ENCODE measurements at places on chromosomes 5 and 9.
A peak's percentile ranks its signal among the peaks of the same experiment; 100 is the strongest.

DNA sequence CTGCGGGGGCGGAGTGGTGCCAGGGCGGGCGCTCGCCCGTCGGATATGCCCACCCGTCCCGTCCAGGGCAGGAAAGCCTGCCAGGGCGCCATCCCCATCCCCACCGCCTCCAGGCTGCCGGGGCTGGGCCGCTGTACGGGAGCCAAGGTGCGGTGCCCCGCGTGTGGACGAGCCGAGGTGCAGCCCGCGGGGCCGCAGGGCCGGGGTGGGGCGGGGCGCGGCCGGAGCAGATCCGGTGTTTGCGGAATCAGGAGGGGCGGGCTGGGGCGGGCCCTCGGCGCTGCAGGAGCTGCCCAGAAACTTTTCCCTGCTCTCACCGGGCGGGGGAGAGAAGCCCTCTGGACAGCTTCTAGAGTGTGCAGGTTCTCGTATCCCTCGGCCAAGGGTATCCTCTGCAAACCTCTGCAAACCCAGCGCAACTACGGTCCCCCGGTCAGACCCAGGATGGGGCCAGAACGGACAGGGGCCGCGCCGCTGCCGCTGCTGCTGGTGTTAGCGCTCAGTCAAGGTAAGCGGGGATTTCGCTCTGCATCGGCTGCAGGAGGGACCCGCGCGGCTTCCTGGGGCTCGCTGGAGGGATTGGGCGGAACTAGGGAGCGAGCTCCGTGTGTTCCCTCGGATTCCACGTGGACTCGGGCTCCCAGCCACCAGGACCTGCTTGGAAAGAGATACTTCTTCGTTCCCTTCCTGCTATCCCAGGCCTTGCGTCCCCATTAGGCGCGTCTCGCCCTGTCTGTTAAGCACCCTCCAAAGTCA is at the start of gene ITGA2:
ITGA2 (plus strand) TSS at position 328 of the 756 bp plus-strand sequence; CDS start at position 445, 117 bp downstream.
- DNase-seq: peak; percentile 18

DNA sequence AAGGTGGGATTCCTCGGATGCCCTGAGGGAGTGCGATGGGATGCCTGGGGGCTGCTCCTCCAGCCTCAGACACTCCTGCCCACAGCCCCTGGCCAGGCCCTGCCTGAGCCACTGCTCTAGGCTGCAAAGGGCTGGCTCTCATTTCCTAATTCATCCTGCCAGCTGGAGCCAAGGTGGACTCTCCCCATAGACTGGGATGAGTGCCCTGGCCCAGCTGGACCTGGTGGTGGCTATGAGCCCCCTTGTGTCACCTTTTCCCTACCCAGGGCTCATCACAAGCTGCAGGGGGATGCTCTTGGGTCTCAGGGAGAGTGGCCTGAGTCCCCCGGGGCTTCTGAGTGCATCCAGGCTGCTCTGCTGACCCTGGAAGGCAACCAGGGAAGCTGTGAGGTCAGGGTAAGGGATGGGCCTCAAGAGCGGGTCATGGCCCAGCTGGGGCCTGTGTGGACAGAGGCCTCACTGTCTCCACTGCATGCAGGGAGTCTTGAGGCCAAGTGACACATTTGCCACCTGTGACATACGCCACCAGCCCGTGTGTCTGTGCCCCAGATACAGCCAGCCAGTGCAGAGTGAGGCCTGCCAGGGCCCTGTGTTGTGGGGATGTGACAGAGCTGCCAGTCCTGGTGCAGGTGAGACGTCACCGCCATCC is 102.7 kb upstream of the IER5L start:
- DNase-seq: no peak

DNA sequence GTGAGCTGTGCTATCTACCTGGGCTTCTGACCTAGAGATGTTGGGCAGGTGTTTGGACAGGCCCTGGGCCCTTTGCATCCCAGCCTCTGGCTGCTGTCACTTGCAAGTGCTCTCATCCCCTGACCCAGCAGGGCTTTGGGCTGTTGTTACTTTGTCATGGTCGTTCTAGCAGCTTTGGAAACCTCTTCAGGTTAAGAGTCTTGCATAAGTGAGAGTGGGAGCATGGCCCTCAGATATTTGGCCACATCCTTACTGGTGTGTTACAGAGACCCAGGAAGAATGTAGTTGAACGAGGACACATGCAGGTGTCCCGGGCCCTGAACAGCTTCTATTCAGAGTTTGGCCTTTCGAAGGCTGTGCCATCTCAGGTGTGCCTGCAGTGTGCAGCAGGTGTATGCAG is 4.5 kb downstream of the TENT4A start:
- no peak for DNase-seq

DNA sequence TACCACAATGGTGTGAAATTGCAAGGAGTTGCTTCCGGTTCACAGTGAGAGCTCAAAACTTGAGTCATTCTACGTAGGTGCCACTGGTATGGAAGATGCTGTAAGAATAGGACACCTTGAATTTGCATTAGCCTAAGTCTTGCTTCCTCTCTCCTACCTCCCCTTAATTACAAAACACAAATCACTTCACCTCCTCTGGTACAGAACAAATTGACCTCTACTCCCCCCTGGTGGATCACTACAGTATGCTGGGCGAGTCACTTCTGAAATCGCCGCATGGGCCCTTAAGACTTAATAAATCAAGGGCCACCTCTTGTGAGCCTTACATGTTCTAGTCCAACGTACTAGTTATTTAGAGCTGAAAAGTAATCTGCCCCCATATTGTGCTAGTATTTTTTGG is 145.3 kb upstream of the SMARCA2 start:
- DNase-seq: peak; percentile 28

DNA sequence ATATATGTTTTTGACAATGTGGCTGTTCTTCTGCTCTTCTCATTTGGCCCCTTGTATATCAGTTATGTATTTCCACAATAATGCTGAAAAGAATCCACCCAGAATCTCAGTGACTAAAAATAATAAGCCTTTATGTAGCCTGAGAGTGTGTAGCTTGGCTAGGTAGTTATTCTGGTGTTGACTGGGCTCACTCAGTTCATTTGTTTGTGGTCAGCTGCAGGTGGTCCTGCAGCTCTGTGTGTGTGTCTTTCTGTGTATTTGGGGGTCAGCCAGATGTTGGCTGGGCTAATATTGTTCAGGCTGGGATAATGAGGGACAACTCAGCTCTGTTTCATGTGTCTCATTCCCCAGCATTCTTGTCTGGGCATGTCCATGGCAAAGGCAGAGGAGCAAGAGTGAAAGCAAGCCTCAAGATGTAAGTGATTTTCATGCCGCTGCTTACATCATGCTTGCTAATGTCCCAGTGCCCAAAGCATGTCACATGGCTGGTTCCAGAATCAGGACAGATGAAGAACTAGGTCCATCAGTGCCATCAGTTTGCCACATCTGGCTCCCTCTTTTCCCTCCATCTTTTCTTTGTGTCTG is 162.8 kb downstream of the KCTD16 start:
- DNase-seq: no peak
